Activated CD4-positive, alpha-beta memory T cell treated with anti-CD3 and anti-CD28 coated beads, Interleukin-2, amount 10 ng/mL, durations not matched to agents 7 days and 5 days (primary cell): ENCODE measurements at places on chromosomes 2 and 18.

DNA sequence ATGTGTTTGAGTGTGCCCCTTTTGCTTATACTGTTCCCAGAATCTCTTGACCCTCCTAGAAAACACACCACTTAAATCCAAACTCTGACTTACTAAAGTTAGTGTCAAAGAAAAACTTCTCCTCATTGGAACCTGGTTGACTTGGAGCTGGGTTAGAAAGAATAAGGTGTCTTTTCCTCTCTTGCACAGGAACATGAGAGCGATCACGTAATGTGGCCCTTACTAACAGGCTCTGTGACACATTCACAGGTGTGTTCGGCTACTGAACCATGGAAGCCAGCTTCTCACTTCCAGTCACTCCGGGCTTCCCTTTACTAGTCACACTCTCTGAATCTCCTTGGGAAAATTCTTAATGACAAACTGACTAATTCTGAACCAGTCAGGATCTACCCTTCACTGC lies 5.4 kb upstream of the POU3F3 start:
- DNase-seq = no peak

GRCh38 chr2:41954304-41955291 lies 93.2 kb upstream of the PKDCC start:
- DNase-seq = no peak

DNA sequence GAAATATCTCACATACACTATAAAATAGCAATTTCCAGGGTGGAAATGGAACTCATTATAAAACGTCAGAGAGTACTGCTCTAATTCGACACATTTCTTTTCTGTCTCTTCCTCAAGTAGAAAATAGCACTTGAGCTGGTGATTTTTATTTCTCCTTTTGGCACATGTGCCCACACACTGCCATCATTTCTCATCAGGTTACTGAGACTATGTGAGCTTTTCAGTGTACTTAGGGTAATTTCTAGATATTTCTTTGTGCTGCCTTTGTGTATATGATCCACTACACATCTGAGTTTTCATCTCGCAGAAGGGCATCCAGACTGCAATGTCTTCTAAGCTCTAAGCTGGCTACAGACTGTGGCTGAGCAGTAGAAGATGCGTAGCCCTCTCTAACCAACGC lies 62.1 kb upstream of the PGAP1 start:
- DNase-seq = no peak

GRCh38 chr2:33064349-33064801 lies 117.6 kb downstream of the LTBP1 start:
- DNase-seq = no peak

GRCh38 chr2:33573657-33574056 lies 25.4 kb downstream of the FAM98A start:
- DNase-seq = no peak

GRCh38 chr2:41040782-41041520 lies 589.1 kb upstream of the SLC8A1 start:
- no peak for DNase-seq

DNA sequence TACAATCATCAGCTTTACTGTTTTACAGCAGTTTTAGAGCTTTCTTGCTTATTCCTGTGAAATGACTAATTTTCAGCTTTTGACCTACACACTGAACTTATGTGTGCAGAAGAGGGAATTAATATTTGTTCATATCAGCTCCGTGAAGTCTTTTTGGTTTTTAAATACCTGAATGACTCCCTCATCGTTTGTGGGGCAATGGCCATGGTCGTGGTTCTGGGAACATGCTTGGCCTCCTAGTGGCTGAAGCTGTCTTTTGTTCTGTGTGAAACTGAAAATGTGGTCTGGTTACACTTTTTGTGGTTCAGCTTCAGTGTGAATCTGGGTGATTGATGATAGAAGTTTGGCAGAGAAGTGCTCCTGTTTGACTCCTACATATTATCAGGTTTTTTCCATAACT lies 408.1 kb downstream of the THSD7B start:
- no peak for DNase-seq

DNA sequence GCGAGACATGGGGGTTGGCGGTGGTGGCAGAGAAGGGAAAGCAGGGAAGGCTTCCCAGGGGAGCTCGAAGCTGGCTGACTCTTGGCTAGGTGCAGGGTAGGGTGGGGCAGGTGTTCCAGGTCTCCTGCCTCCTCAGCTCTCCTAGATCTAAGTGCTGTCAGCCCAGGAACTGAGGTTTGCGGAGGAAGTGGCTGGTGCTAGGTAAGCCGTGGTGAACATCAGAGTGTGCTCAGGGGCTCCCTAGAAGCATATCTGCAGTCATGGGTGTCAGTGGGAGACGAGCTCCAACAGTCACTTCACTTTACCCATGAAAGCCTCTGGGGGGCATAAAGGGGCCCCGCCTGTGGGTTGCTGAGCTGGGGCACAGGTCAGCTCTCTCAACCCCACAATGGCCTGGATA lies 34.1 kb downstream of the ARHGEF4 start:
- no peak for DNase-seq

DNA sequence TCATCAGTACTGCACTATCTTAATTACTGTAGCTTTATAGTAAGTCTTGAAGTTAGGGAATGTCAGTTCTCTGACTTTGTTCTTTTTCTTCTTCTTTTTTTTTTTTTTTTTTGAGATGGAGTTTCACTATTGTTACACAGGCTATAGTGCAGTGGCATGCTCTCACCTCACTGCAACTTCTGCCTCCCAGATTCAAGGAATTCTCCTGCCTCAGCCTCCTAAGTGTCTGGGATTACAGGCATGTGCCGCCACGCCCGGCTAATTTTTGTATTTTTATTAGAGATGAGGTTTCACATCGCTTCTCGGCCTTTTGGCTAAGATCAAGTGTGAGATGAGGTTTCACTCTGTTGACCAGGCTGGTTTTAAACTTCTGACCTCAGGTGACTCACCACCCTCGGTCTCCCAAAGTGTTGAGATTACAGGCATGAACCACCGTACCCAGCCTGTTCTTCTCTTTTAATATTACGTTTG lies 41.9 kb upstream of the TANC1 start:
- DNase-seq = no peak

GRCh38 chr2:79982445-79982844 lies 322.1 kb downstream of the LRRTM1 start:
- no peak for DNase-seq
